ENCODE measurements at places on chromosomes 5 and 9.

- no peak for DNase-seq
Observed at GRCh38 chr5:4643190-4643589, 496.9 kb upstream of the ADAMTS16 start.

DNA sequence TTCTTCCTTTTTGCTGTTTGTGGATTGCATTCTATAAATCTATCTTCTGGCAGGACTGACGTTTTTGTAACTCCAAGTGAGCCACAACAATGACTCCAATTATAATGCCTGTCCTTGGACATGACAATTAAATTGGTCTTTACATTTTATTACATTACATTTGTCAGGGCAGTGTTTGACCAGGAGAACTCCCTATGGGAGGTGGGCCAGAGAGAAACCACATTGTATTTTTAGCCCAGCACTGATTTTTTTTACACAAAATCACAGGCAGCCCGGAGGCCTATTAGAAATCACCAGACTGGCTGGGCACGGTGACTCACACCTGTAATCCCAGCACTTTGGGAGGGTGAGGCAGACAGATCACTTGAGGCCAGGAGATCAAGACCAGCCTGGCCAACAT, 99.1 kb upstream of the SMC5 start:
- DNase-seq: no peak

GRCh38 chr5:42798284-42799240, 13.1 kb downstream of the SELENOP start:
- DNase-seq: no peak

DNA sequence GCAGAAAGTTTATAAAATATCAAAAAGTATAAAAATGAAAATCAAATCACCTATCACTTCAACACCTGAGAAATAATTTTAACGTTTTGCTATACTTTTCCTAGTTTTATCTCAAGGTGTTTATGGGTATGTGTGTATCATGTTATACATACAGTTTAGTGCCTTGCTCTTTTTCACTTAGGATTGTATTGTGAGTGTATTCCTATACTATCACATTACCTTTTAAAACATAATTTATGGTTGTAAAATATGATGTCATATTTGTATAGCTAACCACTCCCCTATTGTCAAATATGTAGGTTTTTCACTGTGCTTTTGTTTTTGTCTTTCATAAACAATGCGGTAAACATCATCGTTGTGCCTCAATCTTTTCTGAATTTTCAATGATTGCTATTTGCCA, 479.9 kb downstream of the SPOCK1 start:
- no peak for DNase-seq

GRCh38 chr5:65299861-65300260, 181.9 kb downstream of the ADAMTS6 start:
- no peak for DNase-seq

- no peak for DNase-seq
Observed at GRCh38 chr5:54520940-54521339, 3.4 kb downstream of the SNX18 start.

All from chondrocyte (in vitro differentiated cells).